ENCODE measurements at places on chromosomes 11 and 22.

GRCh38 chr22:25546751-25547150 is 17.7 kb upstream of the GRK3 start:
- no peak for DNase-seq

DNA sequence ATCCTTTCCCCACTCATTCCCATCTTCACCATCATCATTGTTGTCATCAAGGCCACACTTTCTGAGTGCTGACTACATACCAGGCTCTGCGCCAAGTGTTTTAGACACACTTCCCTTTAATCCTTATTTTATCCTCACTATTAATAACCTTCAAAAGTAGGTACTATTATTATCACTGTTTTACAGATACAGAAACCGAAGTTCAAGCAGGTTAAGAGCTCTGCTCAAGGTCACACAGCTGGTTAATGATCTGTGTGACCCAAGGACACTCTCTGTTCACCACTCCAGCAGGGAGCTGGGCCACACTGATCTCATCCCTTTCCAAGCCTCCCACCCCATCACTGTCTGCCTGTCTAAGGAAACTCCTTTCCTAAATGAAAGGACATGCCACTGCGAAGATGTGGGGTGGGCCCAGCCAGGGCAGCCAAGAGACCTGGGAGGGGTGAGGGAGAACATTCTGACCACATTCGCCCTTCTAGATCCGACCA is 17.2 kb upstream of the TSKU start:
- DNase-seq: no peak

GRCh38 chr11:44684859-44685281 is 41.9 kb upstream of the TSPAN18 start:
- DNase-seq: no peak

GRCh38 chr11:37364246-37364839 is 766.3 kb upstream of the RAG2 start:
- no peak for DNase-seq

DNA sequence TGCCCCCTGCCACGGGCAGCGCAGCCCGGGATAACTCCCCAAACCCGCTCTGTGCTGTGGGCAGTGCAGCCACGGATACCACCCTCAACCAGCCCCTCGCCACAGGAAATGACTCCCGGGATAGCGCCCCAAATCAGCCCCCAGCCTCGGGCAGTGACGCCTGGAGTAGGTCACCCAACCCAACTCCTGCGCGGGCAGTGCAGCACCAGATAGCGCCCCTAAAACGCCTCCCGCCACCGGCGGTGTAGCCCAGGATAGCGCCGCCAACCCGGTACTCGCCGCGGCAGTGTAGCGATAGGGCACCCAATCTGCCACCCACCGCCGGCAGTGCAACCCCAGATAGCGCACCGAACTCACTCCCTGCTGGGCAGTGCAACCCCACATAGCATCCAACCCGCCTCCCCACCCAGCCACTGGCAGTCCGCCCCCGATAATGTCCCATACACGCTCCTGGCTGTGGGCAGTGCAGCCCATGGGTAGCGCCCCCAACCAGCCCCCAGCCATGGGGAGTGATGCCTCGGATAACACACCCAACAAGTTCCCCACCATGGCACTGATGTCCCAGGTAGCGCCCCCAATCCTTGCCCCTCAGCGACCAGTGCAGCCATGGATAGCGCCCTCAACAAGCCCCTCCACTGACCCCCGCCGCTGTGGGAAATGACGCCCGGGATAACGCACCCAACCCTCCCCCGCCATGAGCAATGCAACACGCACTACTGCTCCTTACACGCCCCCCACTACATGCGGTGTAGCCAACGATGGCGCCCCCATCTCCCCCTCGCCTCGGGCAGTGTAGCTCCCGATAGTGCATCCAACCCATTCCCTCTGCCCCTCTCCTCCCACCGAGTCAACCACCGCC is 1.5 kb downstream of the RFPL2 start:
- no peak for DNase-seq

- DNase-seq: no peak
Observed at GRCh38 chr22:29073618-29074275, 912 bp downstream of the KREMEN1 start.

GRCh38 chr22:47132428-47132825 is 370.0 kb downstream of the TBC1D22A start:
- DNase-seq: no peak

GRCh38 chr11:94142308-94143281 is 14.0 kb downstream of the PANX1 start:
- no peak for DNase-seq

- DNase-seq: peak; percentile 30
Observed at GRCh38 chr22:23894710-23895598, 771 bp downstream of the MIF start.

DNA sequence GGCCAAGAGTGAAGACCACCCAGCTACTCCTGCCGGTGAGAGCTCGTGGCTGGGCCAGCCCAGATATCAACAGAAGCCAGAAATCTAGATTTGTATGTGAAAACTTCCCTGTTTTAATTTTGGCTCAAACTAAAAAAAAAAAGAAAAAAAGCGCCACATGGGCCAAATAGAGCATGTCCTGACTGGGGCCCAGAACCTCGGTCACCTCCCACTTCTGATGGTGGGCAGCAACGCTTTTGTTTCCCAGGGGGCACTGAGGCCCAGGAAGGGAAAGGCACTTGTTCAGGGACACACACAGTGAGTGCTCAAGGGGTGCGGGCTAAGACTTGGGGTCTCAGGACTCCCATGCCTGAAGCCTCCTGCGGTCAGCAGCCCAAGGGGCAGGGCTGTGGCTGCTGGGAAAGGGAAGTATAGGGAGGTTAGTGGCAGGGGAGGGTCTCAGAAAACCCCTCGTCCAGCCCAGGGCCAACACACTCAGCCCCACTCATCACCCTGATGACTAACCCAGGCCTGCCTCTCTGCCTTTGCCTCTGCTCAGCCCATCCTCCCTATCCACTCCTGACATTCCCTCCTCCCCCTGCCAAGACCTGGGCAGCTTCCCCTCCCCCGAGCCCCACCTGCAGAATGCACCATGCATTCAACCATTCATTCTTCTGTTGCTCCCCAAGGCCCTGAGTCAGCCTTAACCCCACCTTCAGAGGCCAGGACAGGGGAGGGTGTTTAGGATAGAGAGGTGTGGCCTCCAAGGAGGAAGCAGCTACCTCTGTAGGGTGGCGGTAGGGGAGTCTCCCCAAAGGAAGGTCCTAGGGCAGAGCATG is 30.0 kb upstream of the TCF20 start:
- DNase-seq: peak; percentile 18

GRCh38 chr11:96168623-96169022 is 174.4 kb downstream of the MAML2 start:
- no peak for DNase-seq

GRCh38 chr11:46345131-46345597 is 2.1 kb upstream of the DGKZ start:
- DNase-seq: no peak

DNA sequence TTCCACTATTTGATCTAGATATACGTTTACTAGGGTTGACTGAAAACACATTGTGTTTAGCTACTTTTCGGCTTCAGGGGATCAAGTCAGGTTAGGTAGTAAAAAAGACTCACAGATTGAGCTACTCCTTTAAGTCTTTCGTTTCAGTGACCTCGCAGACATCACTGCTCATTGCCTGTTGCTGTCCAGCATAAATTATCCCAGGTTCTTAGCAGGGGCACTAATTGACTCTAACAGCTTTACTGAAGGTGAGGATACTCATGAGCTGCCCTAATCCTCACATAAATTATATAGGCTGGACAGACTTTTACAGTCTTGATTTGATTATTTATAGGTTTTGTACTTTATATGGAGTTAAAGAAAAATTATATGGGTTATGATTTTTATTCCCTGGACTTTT is 3.7 kb downstream of the CARD18 start:
- DNase-seq: no peak

DNA sequence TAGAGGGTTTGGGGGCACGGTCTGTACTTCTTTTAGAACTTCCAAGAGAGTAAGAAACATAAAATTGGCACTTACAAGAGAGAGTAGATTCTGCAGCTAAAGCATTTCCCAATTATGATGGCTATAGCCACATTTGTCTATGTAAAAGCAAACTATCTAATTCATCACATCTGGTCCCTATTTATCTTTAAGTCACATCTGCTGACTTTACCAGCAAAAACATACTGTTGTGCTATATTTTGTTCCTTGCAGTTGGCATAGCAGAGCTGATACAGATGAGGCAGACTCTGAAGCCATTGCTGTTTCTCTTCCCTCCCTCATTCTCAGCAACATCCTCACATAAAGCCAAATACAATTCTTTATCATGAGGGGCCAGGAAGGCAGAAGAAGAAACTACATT is 1533.5 kb upstream of the RAG2 start:
- no peak for DNase-seq

GRCh38 chr11:32094923-32095322 is 4.0 kb downstream of the RCN1 start:
- no peak for DNase-seq

DNA sequence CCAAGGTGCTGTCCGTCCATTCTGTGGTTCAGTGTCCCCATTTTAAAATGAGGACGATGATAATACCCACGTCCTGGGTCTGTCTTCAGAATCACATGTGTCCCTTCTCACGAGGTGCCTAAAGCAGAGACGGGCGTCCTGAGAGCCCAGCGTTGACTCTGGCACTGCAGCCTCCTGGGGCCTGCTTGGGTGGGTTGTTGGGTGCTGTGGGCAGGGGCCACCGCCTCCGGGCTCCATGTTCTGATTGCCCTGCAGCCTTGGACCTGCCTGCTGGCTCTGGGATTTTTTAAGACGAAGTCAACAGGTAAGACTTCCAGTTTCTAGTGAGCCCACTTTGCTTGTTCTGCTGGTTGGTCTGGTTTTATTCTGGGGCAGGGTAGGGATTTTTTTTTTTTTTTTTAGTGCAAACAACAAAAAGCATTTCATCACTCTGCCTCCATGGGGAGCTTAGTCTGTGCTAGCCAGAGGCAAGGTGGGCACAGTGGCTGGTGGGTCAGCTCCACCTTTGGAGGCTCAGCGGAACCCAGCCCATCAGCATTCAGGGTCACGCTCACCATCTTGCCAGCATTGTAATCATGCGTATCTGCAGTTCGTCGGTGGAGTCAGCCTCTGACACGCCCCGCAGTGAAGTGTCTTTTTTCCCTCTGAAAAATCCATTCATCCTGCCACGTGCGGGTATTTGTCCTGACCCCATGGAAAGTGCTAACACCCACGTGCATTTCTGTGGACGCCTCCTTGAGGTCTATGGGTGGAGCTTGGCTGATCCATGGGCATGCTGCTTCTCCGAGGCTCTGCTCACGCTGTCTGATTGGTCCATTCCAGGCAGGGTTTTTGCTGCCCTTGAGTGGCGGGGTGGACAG is 28.3 kb downstream of the NADSYN1 start:
- no peak for DNase-seq

GRCh38 chr11:117884994-117885393 is 8.5 kb upstream of the FXYD6 start:
- no peak for DNase-seq

- no peak for DNase-seq
Observed at GRCh38 chr11:122861631-122862030, 20.9 kb upstream of the JHY start.

DNA sequence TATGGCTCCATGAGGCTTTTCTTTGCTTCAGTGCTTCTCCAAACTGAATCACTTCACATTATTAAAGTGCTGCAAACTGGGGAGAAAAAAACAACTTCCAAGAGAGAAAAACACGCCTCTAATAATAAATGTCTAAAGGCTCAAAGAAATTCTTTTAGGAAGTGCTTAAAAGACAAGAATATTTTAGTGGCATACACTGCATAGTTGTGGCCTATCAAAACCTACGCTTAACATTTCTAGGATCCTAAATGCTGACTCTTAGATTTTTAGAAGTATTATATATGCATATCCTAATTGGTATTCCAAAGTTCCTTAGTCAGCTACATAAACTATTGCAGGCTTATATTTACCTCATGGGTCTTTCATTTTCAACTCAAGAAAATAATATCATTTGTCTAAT is 879.0 kb upstream of the CCDC90B start:
- DNase-seq: no peak

DNA sequence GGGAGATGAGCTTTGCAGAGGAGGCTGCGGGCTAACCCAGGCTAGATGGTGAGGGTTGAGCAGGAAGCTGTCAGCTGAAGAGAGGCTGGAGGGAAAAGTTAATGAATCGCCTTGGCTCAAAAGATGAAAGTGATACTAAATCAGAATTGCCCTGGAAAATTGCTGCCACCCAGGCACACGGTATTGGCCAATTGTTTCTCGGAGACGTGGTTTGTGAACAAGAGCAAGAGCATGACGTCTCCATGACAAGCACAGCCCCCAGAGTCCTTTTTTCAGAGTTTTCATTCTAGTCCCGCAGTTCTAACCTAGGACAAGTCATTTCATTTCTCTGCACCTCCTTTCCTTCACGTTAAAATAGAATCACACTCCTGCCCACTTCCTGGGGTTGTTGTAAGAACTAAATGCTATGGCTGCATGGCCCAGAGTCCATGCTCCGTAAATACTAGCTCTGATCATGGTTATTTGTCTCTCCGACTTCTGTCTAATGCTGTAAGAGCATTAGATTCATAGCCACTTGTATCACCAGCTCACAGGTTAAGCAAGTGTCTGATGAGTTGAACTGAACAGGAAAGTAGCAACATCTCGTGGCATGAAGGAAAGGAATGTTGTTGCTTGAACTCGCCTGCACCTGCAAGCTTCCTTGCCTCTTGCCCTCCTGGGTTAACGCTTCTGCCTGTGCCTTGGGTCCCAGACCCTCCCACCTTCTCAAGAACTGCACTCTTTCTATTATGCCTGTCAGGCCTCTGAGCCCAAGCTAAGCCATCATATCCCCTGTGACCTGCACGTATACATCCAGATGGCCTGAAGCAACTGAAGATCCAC is 33.8 kb upstream of the NUP50 start:
- no peak for DNase-seq

GRCh38 chr11:19895776-19896175 is 183.1 kb downstream of the NAV2 start:
- no peak for DNase-seq

GRCh38 chr22:47295226-47295901 is 532.9 kb downstream of the TBC1D22A start:
- DNase-seq: no peak

GRCh38 chr11:57323855-57324153 is 948 bp downstream of the TNKS1BP1 start:
- DNase-seq: no peak

DNA sequence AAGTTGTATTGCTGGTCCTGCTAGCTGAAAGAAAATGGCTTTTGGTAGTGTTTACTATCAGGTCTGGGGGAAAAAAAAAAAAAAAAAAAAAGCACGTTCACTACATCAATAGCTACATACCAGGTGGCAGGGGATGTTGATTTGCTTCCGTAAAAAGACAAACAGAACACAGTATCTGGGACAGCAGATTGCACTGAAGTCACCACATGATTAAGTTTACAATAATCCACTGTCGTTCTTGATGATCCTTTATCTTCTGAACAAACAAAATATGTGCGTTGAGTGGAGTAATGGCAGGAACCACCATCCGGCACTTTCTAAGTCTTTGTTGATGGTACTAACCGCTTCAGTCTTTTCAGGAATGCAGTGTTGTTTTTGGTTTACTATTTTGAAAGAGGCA is 48.7 kb downstream of the DDX6 start:
- no peak for DNase-seq

DNA sequence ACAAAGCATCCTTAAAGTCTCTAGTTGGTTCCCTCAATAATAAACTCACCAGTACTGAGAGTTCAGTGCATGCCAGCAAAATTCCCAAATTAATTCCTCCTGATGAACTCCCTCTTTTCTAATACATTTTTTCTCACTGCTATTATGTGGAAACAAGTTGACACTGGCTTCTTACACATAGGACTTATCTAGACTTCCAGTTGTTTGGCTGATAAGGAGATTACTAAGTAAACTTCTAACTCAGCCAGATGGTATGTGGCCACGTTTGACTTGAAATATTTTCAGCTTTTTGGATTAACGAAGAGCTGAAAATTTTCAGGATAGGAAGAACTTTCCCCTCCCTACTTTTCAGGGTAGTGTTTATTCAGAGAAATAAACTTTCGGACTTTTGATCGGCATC is 1154.2 kb upstream of the TENM4 start:
- no peak for DNase-seq

All from activated CD4-positive, CD25-positive, alpha-beta regulatory T cell (primary cell).